Activated naive CD8-positive, alpha-beta T cell treated with anti-CD3 and anti-CD28 coated beads, Interleukin-2, amount 50 U/mL, for 24 hours (primary cell): ENCODE measurements at places on chromosomes 16 and 17.

GRCh38 chr17:8122422-8122923, 1.4 kb downstream of the HES7 start:
- H3K27ac ChIP-seq = peak overlapping the region; percentile 42
- peak; percentile 40 for DNase-seq
- peaks cover 84% of the 10 kb centered on the region for H3K4me1 ChIP-seq
- peaks cover 17% of the 10 kb centered on the region for H3K36me3 ChIP-seq

DNA sequence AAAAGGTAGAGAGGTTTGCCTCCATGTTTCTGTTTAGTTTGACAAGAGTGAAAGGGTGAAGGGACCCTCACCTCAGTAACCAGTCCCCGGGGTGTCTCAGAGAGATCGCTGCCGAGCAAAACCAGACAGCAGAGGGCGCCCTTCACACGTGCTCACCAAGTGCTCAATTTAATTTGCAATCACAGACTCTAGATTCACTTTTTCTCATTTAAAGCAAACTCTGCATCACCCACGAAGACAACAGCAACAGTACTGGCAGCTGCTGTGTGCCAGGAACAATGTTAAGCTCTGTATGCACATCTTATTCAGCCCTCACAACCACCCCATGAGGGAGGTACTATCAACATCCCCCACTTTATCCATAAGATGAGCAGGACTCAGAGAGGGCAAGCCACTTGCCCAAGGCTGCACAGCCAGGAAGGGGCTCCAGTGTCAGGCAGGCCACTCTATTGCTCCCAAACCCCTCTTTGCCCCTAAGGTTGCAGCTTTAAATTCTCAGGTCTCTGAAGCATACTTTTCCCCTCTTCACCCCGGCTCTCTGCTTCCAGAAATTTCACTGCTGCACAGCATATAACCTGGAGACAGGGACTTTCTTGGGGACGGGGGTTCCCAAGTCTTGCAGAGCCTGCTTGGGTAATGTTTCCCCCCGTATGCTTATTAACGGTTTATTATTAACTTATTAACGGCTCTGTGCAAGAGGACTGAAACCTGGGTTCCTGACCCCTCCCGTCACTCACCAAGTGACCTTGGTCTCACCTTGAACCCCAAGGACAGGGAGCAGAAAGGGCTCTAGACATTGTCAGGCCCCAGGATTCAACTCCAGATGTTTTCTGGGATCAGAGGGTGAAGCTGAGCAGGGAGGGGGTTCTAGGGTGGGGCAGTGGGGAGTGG, 70.9 kb downstream of the CNGB1 start:
- no peak overlapping the region for H3K27ac ChIP-seq
- H3K4me3 ChIP-seq = no peak overlapping the region
- peak; percentile 81 for DNase-seq
- peaks cover 10% of the 10 kb centered on the region for H3K27me3 ChIP-seq
- H3K36me3 ChIP-seq = no peaks in the 10 kb centered on the region
- no peaks in the 10 kb centered on the region for H3K4me1 ChIP-seq

- H3K36me3 ChIP-seq = no peaks in the 10 kb centered on the region
- peaks cover 8% of the 10 kb centered on the region for H3K27me3 ChIP-seq
- H3K4me3 ChIP-seq = no peak overlapping the region
- no peak overlapping the region for H3K27ac ChIP-seq
- peaks cover 12% of the 10 kb centered on the region for H3K4me1 ChIP-seq
- no peak for DNase-seq
Observed at GRCh38 chr17:81160306-81160705, 5.0 kb upstream of the PVALEF start.

- H3K27ac ChIP-seq = no peak overlapping the region
- no peaks in the 10 kb centered on the region for H3K36me3 ChIP-seq
- no peak for DNase-seq
- H3K4me1 ChIP-seq = no peaks in the 10 kb centered on the region
Observed at GRCh38 chr16:49698931-49699840, 156.7 kb downstream of the ZNF423 start.

DNA sequence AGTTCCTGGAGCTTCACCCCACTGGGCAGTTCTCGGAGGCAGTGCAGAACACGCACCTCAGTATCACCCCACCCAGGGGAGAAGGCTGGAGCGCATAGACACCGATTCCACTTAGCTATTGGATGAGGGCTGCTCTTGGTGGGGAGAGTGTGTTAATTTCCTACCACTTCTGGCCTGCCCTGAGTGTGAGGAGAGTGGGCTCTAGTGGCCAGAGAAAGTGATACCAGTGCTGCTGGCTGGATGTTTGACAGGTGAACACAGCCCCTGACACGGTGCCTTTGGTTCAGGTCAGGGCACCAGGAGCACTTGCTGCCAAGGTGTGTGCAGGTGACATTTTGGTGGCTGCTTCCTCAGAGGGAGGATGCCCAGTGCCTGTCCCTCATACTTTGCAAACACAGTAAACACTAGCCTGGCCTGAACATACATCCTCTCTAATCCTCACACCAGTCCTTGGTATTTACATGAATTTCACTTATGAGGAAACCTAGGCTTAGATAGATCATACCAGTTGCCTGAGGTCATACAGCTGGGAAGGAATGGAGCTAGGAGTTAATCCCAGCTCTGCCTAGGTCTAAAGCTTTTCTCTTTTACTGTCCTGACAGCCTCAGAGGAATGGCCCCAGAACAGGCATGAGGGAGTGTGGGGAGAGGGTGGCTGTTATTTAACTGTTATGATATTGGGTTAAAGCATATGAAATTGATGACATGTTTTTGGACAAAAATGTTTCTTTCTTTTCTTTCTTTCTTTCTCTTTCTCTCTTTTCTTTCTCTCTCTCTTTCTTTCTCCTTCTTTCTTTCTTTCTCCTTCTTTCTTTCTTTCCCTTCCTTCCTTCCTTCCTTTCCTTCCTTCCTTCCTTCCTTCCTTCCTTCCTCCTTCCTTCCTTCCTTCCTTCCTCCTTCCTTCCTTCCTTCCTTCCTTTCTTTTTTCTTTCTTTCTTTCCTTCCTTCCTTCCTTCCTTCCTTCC, 21.0 kb upstream of the ITGAX start:
- H3K27ac ChIP-seq = no peak overlapping the region
- peaks cover 11% of the 10 kb centered on the region for H3K27me3 ChIP-seq
- peaks cover 2% of the 10 kb centered on the region for H3K36me3 ChIP-seq
- peaks cover 35% of the 10 kb centered on the region for H3K4me1 ChIP-seq
- no peak for DNase-seq

DNA sequence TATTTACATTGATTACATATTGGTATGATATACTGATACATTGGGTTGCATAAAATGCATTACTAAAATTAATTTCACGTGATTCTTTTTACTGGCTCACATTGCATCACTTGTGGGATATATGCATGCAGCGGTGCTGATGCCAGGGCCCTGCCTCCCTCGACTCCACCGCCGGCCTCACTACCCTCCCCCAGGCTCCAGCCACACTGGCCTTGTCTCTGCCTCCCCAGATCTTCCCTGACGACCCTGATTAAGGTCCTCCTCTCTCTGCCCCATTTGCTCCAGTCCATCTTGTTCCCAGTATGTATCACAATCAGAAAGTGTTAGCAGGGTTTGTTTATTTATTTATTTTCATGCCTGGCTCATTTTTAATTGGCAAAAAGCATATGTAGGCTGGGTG, 306.8 kb downstream of the FOXL1 start:
- H3K36me3 ChIP-seq = no peaks in the 10 kb centered on the region
- no peak overlapping the region for H3K4me3 ChIP-seq
- H3K4me1 ChIP-seq = no peaks in the 10 kb centered on the region
- H3K27ac ChIP-seq = no peak overlapping the region

DNA sequence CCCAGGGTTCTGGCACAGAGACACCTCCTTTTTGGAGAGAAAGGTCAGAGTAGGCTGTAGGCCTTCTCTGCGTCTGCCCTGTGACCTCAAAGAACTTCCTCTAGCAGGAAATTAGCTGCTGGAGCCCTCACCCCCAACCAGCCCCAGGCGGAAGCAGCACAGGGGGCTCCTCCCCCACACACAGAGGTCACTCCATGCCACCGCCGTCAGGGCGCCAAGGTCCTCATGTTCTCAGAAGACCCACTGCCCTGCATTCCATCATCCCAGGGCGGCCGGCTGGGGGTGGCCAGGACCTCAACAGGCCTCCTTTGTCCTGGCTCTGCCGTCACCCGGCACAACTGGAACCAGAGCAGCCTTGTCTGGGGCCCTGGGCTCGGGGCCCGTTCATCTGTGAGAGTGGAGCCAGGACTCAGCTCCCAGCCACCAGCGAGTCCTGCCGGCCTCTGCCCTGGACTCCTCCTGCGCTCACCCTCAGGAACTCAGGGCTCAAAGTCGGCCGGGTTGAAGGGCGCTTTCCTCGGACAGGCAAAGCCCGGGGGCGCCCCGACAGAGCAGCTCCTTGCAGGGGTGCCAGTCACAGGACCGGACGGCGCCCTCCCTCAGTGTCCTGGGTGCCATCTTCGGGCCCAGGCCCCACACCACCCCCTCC, 1.2 kb downstream of the TMC6 start:
- peak overlapping the region; percentile 82 for H3K27ac ChIP-seq
- H3K36me3 ChIP-seq = peaks cover 27% of the 10 kb centered on the region
- DNase-seq = peak; percentile 78
- H3K4me3 ChIP-seq = peak overlapping the region; percentile 86
- H3K4me1 ChIP-seq = peaks cover 58% of the 10 kb centered on the region

DNA sequence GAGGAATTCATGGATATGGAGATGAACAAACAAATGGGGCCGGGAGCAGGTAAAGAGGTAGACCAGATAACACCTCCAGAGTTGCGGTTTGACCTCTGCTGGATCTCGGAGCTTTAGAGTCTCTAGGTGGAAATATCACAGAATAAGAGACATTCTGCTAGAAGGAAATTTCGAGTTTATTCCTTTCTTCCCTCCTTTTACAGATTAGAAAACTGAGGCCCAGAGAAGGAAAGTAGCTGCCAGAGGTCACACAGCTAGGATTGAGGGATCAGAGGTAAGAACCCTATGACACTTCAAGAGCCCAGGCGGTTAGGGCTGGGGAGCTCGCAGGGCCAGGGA, 7.7 kb upstream of the COL1A1 start:
- no peaks in the 10 kb centered on the region for H3K36me3 ChIP-seq
- peaks cover 49% of the 10 kb centered on the region for H3K27me3 ChIP-seq
- H3K4me1 ChIP-seq = peaks cover 27% of the 10 kb centered on the region
- DNase-seq = no peak

- no peaks in the 10 kb centered on the region for H3K27me3 ChIP-seq
- H3K27ac ChIP-seq = no peak overlapping the region
- H3K4me3 ChIP-seq = no peak overlapping the region
- H3K4me1 ChIP-seq = no peaks in the 10 kb centered on the region
Observed at GRCh38 chr17:70668938-70669778, 499.8 kb downstream of the KCNJ2 start.

DNA sequence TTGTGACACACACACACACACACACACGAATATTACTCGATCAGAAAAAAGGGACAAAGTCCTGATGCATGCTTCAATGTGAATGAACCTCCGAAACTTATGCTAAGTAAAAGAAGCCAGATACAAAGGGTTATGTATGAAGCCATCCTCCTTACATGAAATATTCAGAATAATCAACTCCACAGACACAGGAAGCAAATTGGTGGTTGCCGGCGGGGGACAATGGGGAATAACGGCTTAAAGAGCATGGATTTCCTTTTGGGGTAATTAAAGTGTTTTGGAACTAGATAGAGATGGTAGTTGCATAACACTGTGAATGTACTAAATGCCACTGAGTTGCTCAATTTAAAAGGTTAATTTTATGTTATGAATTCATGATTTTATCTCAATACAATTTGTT, 8.1 kb upstream of the CACNG5 start:
- peaks cover 35% of the 10 kb centered on the region for H3K27me3 ChIP-seq
- peaks cover 2% of the 10 kb centered on the region for H3K4me1 ChIP-seq
- no peak for DNase-seq

- H3K4me3 ChIP-seq = no peak overlapping the region
- DNase-seq = no peak
- no peaks in the 10 kb centered on the region for H3K36me3 ChIP-seq
- H3K4me1 ChIP-seq = no peaks in the 10 kb centered on the region
- no peak overlapping the region for H3K27ac ChIP-seq
Observed at GRCh38 chr17:77601054-77601979, 357.2 kb upstream of the TNRC6C start.

DNA sequence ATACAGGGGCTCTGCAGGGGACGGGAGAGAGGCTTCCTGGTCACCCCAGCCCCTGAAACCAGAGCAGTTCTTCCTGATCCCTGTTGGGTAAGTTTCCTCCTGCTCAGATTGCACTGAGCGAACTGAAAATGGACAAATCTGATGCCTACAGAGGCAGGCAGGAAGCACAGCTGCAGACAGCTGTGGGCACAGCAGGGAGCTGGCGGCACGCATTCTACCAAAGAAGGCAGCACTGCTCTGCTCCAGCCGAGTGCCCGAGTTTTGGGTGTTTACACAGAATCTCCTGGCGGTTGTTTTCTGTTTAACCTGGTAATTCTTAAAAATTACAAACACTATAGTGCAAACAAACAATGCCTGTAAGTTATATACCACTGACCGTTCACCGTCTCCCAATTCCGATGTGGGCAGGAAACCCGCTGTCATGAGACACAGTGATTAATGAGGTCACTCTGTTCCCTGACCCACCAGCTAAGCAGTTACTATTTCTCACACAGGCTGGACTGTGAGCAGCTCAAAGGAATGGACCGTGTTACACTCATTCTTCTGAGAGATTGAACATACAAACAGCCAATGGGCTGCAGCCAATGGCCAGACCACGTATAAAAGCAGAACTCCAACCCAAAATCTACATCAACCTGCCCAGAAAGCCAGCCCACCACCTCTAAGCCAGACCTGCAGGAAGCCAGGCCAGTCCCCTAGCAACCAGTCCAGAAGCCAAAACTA, 25.5 kb downstream of the NSMCE1 start:
- H3K4me3 ChIP-seq = peak overlapping the region; percentile 51
- H3K36me3 ChIP-seq = peaks cover 35% of the 10 kb centered on the region
- peak overlapping the region; percentile 92 for H3K27ac ChIP-seq
- H3K4me1 ChIP-seq = peaks cover 96% of the 10 kb centered on the region
- no peak for DNase-seq
- H3K27me3 ChIP-seq = no peaks in the 10 kb centered on the region

DNA sequence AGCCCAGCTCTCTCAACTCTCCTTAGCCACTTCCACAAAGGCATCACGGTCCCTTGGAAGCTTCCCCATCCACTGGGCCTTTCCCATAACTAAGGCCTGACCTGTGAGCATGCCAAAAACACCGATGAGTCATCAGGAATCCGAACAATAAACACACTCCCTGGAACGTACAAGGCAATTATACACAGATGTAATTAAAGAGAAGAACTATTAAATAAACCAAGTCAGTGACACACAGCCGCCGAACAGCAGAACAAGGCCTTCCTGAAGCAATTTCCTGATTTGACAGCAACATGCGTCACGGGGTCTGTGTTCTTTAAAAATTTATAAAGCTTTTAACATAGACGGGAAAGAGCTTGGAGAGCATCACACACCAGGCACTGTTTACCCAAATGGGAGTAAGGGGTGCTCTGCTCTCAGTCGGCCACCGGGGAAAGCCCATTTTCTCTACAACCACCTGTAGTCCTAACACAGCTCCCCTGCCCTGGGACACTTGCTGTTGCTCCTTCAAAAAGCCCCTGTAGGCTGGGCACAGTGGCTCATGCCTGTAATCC, 29.4 kb downstream of the COG7 start:
- no peaks in the 10 kb centered on the region for H3K27me3 ChIP-seq
- no peak overlapping the region for H3K27ac ChIP-seq
- no peak for DNase-seq
- H3K36me3 ChIP-seq = peaks cover 19% of the 10 kb centered on the region

GRCh38 chr17:78641243-78641642, 64.0 kb upstream of the DNAH17 start:
- H3K27ac ChIP-seq = no peak overlapping the region
- no peak overlapping the region for H3K4me3 ChIP-seq
- H3K27me3 ChIP-seq = no peaks in the 10 kb centered on the region
- H3K4me1 ChIP-seq = peaks cover 11% of the 10 kb centered on the region
- H3K36me3 ChIP-seq = no peaks in the 10 kb centered on the region
- no peak for DNase-seq
